NCI-H2227 treated with DMSO at 0.1 percent for 48 hours (cell line): ENCODE measurements at places on chromosomes 6 and 20.

- peak; percentile 69 for DNase-seq
Observed at GRCh38 chr6:156687789-156688619, 89.2 kb upstream of the ARID1B start.

DNA sequence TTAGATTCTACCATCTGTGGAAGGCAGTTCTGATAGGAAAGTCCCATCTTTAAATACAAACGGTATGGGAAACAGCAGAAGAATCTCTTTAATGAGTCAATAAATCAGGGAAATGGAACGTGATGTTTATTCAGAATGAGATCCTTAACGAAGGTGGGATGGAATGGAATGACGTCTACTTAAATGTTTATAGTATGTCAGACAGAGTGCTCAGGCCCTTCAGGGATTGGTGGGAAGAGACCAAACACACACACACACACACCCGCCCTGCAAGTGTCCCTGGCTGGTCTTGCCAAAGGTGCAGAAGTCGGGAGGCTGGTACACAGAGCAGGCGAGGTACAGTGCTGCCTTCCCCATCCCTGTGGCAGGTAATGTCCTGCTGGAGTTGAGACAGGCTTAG, 164.0 kb downstream of the FARS2 start:
- DNase-seq, result no peak

DNA sequence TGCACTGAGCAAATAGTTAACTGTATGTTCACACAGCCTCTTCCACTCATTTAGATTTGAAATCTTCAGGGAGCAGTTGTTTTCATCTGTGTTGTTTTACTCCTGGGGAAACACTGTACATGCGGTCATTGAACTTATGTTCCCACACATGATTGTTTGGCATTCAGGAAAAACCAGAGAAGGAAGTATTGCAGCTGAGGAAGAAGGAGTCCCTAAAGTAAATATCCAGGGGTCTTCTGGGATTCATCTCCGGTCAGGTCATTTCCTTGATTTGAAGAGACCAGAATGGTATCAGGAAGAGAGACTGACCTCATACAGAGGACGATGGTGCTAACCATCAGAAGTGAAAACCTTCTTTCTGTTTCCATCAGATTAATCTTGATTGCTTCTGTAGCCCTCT, 52.5 kb downstream of the DCBLD1 start:
- no peak for DNase-seq

DNA sequence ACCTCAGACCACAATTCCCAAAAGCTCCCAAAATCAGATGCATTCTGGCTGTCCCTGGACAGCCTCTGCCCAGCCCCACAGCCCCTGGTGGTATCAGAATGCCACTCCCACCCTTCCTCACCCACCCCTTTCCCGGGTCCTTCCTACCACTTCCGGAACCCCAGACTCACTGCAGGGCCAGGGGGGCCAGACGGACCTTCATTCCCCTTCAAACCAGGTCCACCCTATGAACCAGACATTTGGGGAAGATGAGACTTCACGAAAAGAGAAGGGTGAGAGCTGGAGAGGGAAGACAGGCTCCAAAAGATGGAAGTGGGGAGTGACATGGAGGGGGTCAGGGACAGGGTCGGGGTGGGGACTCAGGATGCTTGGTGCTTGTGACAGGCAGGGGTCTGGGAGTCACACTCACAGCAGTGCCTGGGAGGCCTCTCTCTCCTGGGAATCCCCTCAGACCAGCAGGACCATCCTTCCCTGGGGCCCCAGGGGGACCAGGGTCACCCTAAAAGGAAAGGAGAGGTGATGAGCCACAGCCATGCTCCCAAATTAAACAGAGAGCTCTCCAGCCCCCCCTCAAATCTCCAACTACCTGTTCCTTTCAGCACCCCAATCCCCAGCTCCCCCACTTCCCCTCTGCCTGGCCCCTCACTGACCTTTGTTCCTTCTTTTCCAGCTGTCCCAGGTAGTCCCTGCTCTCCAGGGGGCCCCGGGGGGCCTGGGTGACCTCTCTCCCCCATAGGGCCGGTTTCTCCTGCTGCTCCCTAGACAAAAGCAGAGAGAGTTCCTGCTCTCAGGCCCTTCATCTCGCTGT, 20.2 kb downstream of the COL11A2 start:
- no peak for DNase-seq

DNA sequence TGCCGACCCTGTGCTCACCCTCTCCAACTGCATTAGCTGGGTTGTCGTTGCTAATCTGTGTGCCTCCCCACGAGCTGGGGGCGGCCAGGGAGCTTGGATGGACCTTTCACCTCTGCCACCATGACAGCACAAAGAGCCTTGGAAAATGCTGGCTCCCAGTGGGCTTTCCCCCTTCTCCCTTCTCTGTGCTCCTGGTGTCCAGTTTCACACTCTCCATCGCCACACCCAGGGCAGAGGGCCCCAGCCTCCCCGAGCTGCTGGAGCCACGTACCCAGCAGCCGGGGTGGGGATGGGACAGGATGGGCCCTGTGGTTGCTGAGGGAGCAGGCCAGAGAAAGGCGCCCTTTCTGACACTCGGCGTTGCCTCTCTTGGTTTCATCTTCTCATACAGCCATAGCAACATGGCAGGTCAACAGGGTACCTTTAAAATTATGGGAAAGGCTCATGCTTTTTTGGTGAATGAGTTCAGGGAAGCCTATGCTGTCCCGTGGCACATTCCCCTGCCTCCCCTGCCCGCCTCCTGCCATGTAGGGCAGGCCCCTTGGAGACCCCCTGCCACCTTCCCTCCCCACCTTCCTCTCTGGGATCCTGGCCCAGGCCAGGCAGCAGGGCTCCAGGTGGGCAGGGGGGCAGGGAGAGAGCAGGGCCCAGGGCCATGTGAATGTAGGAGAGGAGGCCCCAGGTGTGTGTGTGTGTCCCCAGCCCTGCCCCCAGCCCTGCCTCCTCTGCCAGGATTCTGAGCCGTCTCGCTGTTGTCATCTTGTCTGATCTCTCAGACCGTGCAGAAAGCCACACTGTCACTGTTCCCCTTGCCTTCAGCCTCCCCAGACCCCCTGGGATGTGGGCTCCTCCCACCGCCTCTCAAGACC, 85.2 kb upstream of the CCDC167 start:
- no peak for DNase-seq

GRCh38 chr6:139536751-139537617, 162.5 kb upstream of the CITED2 start:
- no peak for DNase-seq

- no peak for DNase-seq
Observed at GRCh38 chr6:72321788-72322187, 300.1 kb upstream of the KCNQ5 start.

DNA sequence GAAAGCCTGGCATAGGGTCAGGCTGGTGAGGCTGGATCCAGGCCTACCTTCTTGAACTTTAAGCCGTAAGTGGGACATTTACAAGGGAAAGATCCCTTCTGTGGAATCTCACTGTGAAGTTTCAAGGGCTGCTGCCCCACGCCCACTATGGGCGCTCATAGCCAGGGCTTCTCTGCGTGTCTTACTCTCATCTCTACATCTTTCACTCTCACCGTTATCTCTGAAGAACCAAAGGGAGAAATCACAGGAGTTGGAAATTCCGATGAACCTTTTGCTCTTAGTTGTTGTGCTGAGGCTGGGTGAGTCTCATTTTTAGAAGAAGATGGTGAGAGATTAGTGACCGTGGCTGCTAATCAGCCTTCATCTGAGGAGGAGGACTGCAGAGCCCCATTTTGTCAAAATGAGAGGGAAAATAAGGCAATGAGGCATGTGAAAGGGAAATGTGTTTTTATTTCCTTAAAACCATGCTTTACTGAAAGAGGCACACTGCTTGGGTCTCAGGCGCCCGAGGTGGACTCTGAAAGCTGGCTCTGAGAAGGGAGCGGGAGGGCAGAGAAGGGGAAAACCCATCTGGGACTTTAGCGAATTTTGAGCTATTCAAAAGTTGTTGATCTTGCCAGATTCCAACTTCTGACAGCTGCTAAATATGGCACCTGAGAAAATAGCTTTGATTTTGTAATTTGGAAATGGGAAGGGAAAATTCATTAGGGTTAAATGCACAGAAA, 301.5 kb downstream of the CLIC5 start:
- DNase-seq, result no peak

GRCh38 chr6:71254323-71254722, 34.3 kb upstream of the OGFRL1 start:
- DNase-seq, result peak; percentile 19

DNA sequence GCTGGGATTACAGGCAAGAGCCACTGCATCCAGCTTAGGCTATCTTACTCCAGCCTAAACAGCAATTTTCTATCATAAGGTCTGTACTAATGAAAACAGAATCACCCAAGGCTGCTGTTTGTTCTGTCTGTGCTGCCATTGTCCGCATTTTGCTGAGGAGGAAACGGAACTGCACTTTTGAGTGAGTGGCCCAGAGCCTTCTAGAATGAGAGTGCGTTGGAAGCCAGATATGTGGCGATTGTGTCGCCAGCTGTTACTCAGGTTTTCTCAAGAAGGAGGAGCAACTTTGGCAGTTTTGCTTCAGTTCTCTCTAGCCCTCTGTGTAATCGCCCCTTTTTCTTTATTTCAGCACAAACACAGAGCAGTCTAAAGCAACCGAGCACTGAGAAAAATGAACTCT, 18.3 kb downstream of the PRDM1 start:
- no peak for DNase-seq

DNA sequence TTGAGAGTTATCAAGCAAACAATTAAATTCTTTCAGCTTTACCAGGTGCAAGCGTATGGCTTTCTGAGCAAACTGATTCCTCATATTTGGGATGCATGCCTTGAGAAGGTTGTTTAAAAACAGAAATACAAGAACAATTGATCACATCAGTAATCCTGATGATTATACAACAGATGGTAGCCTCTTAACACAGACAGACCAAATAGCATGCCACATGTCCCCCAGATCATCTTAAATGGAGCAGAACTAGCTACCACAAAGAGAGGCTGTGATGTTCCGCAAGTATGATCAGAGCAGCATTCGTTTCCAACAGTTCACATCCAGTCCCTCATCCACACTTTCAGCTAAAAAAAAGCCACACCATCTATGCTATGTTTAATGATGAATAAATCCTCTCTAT, 246.2 kb upstream of the NRSN1 start:
- no peak for DNase-seq

- no peak for DNase-seq
Observed at GRCh38 chr6:81938014-81938856, 185.8 kb upstream of the TENT5A start.

GRCh38 chr6:132423839-132424238, 22.6 kb upstream of the MOXD1 start:
- DNase-seq, result no peak

DNA sequence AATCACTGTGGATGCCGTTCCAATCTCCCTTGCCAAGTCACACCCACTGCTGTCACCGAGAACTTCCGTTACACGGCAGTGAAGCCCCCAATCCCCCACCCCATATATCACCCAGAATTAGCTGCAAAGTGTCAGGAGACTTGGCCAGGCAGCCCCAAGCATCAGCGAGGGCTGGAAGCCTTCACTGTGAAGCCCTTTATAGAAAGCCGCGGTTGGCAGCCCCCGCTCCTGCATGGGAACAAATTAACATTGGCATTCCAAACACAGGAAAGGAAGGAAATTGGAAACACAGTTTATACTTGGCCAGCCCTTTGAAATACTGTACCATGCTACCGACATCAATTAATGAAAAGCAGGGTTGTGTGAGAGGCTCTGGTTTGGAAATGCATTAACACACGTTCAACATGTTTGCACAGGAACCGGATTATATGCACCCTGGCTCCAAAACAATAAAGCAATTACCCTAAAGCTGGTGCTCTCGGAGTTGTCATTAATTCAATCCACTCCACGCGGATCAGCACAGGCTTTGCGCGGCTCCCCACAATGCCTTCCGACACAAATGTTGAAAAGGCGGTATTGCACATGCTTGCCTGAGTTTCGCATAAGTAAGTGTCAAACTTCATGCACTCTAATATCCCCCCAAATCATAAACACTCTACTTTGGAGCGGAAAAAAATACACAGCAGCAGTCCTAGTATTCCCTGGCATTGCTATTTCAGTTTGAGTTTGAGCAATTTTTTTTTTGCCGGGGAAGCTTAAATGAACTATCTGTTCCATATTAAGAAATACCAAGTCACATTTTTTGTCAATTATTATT, 7.1 kb downstream of the BMP7 start:
- DNase-seq, result no peak

GRCh38 chr6:113047148-113047547, 700.0 kb downstream of the RFPL4B start:
- DNase-seq, result no peak

GRCh38 chr6:45548657-45549515, 171.2 kb upstream of the SUPT3H start:
- DNase-seq, result no peak

DNA sequence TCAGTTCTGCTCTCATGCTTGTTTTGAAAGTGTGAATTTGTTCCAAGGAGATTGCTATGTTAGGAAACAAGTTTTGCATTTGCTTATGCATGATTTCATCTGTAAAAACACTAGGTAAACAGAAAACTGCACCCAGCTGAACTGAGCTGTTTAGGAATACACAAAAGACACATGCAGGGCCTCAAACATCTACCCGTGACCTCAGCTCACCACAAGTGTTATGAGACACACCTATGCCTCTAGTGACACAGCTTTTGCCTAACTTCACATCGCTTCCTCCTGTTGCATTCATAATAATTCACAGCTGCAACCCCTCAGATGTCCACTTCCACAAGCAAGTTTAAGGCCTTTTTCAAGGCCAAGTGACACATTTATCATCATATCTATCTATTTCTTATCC, 98.0 kb upstream of the SLC24A3 start:
- DNase-seq, result no peak

GRCh38 chr6:162999575-163000285, 272.0 kb downstream of the PACRG start:
- no peak for DNase-seq

DNA sequence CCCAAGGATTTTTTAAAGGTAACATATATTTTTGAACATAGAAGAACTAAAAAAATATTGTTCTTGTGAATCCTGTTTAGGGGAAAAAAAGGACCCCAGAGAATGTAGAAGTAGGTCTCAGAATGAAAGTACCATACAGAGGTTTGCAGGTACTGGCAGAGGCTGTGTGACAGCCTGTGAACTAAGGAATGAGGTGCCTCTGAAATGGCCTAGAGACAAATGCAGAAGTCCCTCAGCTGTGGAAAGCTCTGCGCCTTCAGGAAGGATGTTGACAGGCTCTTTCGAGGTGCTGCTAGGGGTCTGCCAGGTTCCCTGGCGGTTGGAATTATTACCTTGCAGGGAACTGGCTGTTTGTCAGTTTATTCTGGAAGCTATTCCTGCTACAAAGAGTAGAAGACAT, 8.6 kb upstream of the TUBB2B start:
- DNase-seq, result no peak

DNA sequence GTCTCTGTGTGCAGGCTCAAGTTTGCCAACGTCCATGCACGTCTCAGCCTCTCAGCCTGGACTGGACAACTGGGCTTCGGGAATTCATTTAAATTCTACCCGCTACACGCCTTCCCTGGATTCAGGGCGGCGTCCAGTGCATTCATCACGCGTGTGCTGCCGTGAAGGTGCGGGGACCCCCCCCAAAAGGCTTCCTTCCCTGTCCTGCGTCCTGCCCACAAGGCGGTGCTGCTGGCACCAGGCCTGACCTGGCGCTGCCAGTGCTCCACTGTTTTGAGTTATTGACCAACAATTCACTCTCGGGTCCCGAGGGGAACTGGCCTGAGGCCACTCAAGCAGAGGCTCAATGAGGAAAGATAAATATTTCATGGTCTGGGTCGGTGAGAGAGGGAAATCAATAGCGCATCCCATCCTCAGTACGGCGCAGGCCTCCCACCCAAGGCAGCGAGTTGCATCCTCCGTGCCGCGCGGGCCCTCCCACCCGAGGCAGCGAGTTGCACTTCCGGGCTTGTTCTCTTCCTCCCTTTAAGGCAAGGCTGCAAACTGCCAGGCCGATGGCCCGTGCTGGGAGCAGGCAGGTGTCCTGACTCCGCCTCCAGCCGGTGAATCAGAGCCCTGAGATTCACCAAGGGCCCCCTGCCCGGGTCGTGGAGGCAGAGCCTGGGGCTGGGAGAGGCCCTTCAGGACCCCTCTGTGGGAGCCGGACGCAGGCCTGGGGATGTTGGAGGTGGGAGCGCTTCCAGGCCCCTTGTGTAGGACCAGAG, 22.8 kb upstream of the BHLHE23 start:
- no peak for DNase-seq
